Activated T-helper 1 cell treated with anti-CD3 and anti-CD28 coated beads, Interleukin-12 subunit alpha, Interleukin-12 subunit beta, Interleukin-2, Interleukin-4 antibody, amounts not matched to agents 30 ng/mL and 10 ng/mL and 1 ng/mL, durations not matched to agents 14 hours and 24 hours and 36 hours (primary cell): ENCODE measurements at places on chromosomes 1 and 21. TPM values are rescaled to one million over a fixed set of nuclear protein-coding genes. Genes with fewer than 3 reads are reported as not detected.

GRCh38 chr1:161950377-161950776 is 73.3 kb downstream of the OLFML2B start:
- H3K36me3 ChIP-seq = peaks cover 10% of the 10 kb centered on the region
- no peak for DNase-seq
- peaks cover 12% of the 10 kb centered on the region for H3K4me1 ChIP-seq
- no peak overlapping the region for H3K27ac ChIP-seq
- no peak overlapping the region for H3K4me3 ChIP-seq

UBE2G2 gene
- 137 and 151 TPM in 2 replicates for total RNA-seq

GRCh38 chr1:32963746-32964460 is 706 bp downstream of the RNF19B start:
- peaks cover 1% of the 10 kb centered on the region for H3K27me3 ChIP-seq
- H3K36me3 ChIP-seq = peaks cover 28% of the 10 kb centered on the region
- H3K27ac ChIP-seq = peak overlapping the region; percentile 58
- peak overlapping the region; percentile 84 for H3K4me3 ChIP-seq
- peaks cover 60% of the 10 kb centered on the region for H3K4me1 ChIP-seq

DNA sequence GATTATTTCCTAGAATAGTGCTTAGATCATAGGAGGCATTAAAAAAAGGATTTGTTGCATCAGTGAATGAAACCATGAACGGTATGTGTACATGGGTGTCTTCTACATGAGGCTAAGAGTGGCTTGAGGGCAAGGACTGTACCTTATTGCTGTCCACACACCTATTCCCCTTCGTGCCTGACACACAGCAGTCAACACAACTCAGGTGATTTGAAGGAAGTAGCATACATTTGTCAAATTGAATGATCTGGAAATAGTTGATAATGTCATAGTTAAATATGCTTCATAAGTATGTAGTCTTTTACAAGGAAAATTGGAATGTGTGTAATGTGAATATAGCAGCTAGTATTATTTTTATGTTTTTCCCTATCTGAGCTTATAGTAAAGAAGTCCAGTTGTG is 189.0 kb upstream of the DAB1 start:
- H3K4me1 ChIP-seq = no peaks in the 10 kb centered on the region
- no peak for DNase-seq
- H3K27me3 ChIP-seq = peaks cover 2% of the 10 kb centered on the region
- no peaks in the 10 kb centered on the region for H3K36me3 ChIP-seq
- H3K4me3 ChIP-seq = no peak overlapping the region
- H3K27ac ChIP-seq = no peak overlapping the region

GRCh38 chr1:62355095-62355494 is 35.9 kb upstream of the KANK4 start:
- DNase-seq = no peak
- H3K4me3 ChIP-seq = no peak overlapping the region
- peaks cover 3% of the 10 kb centered on the region for H3K27me3 ChIP-seq
- no peaks in the 10 kb centered on the region for H3K36me3 ChIP-seq

ID3 gene
- total RNA-seq = 20.8 and 22.9 TPM in 2 replicates

RERE gene
- 82.0 and 90.9 TPM in 2 replicates for total RNA-seq

DNA sequence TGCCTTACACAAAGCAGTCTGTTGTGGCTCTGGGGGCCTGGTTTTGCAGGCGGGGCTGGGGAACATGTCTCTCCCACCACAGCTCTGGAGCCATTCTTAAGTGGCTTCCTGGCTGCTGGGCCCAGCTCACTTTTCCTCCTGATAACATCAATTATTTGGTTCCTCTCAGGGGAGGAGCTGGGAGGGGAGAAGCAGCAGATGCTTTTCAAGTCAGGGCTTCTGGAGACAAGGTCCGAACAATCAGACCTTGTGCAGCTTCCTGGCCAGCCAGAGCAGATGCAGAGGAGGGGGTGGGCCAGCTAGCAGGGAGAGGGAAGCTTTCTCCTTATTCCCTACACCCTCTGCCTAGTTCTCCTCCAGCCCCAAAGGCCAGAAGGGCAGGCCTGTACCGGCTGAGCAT is 3.7 kb upstream of the PAQR6 start:
- DNase-seq = no peak
- no peak overlapping the region for H3K4me3 ChIP-seq
- H3K27me3 ChIP-seq = no peaks in the 10 kb centered on the region
- peaks cover 11% of the 10 kb centered on the region for H3K4me1 ChIP-seq
- H3K36me3 ChIP-seq = peaks cover 37% of the 10 kb centered on the region

PCP4 gene
- total RNA-seq = not detected in 2 replicates

- peaks cover 3% of the 10 kb centered on the region for H3K36me3 ChIP-seq
- peak; percentile 69 for DNase-seq
- no peak overlapping the region for H3K4me3 ChIP-seq
- H3K27me3 ChIP-seq = peaks cover 2% of the 10 kb centered on the region
- H3K27ac ChIP-seq = peak overlapping the region; percentile 35
- H3K4me1 ChIP-seq = peaks cover 51% of the 10 kb centered on the region
These were observed 15.4 kb downstream of the LMNA start for GRCh38 chr1:156129687-156130577.

TFF2 gene
- not detected in 2 replicates for total RNA-seq

BLACAT1 gene
- total RNA-seq = 0.16 and 0.24 TPM in 2 replicates

GRCh38 chr21:31172328-31172727 is 134.1 kb upstream of the KRTAP19-8 start:
- peak overlapping the region; percentile 30 for H3K4me3 ChIP-seq
- no peaks in the 10 kb centered on the region for H3K27me3 ChIP-seq
- peak overlapping the region; percentile 72 for H3K27ac ChIP-seq

BPNT1 gene
- 27.0 and 28.2 TPM in 2 replicates for total RNA-seq

DNA sequence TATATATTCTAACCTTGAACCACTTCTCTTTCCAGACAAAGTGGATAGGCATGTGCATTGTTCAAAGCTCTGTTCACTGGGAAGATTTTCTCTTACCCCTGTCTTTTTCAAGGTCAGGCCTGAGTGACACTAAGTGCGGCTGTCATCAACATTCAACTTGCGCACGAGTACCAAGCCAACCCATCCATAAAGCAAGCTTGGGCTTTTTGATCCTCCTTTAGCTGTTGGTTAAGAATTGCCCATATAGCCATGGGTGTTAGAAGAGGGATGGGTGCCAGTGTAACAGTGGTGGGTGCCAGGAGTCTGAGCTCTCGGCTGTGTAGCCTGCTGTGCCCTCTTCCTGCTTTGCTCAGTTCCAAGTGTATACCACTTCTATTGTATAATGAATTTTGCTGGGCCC is 136.1 kb downstream of the GLUL start:
- H3K36me3 ChIP-seq = peaks cover 9% of the 10 kb centered on the region
- no peak overlapping the region for H3K4me3 ChIP-seq
- H3K27me3 ChIP-seq = no peaks in the 10 kb centered on the region
- no peak for DNase-seq
- peaks cover 16% of the 10 kb centered on the region for H3K4me1 ChIP-seq

PDPN gene
- not detected in 2 replicates for total RNA-seq

DNA sequence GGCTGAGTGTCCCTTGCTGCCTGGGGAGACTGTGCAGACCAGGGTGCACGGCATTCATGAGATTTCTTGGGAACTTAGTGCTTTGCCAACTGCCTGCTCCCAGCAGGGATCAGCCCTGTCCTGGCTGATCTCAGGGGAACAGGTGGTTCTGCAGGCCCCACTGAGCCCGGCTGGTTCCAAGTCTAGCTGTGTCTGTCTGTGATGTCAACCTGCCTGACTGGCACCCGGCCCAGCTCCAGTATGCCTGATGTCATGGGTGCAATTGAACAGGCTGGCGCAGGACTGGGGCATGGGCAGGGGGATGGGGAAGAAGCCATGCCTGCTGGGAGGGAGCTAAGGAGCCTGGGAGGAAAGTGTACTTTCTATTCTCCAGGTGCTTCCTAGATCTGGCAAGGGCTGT is 227.1 kb downstream of the GRIK3 start:
- no peaks in the 10 kb centered on the region for H3K4me1 ChIP-seq
- H3K4me3 ChIP-seq = no peak overlapping the region
- H3K36me3 ChIP-seq = no peaks in the 10 kb centered on the region
- DNase-seq = no peak

- no peak overlapping the region for H3K4me3 ChIP-seq
- H3K4me1 ChIP-seq = peaks cover 22% of the 10 kb centered on the region
- H3K27ac ChIP-seq = no peak overlapping the region
- DNase-seq = no peak
- no peaks in the 10 kb centered on the region for H3K27me3 ChIP-seq
- H3K36me3 ChIP-seq = peaks cover 2% of the 10 kb centered on the region
These were observed 99.5 kb downstream of the FGGY start for GRCh38 chr1:59396387-59396786.

DNA sequence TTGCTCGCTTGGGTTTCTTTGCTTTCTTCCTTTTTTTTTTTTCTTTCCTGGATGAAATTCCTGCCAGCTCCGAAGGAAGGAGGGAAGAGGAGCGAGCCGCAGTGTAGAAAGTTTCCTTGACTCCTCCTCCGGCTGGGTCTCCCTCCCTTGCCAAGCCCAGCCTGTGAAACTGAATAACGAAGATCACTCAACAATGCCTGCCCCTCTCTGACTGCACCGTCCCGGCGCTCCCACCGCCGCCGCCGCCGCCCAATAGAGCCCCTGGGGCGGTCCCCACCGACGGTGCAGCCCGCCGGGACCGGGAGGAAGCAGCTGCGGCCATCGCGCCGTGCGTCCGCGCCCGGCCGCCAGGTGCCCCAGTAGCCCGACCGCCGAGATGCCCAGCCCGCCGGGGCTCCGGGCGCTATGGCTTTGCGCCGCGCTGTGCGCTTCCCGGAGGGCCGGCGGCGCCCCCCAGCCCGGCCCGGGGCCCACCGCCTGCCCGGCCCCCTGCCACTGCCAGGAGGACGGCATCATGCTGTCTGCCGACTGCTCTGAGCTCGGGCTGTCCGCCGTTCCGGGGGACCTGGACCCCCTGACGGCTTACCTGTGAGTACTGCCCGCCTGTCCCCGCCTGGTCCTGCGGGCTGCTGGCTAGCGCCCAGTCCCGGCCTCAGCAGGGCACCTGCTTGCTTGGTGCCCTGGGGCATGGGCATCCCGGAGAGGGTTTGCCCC is at the start of gene LGR6:
Gene LGR6, plus strand, starts transcription at position 186 of the 714 bp plus-strand sequence. Its CDS starts 191 bp downstream, at position 377.
- no peaks in the 10 kb centered on the region for H3K36me3 ChIP-seq
- H3K27ac ChIP-seq = no peak within 1 kb of the TSS
- no peak within 1 kb of the TSS for H3K4me3 ChIP-seq
- no peak for DNase-seq
- H3K27me3 ChIP-seq = peaks cover 46% of the 10 kb centered on the region

TNFAIP8L2 gene
- total RNA-seq = 38.0 and 38.5 TPM in 2 replicates

- DNase-seq = no peak
- no peaks in the 10 kb centered on the region for H3K4me1 ChIP-seq
- no peak overlapping the region for H3K27ac ChIP-seq
- no peaks in the 10 kb centered on the region for H3K27me3 ChIP-seq
- no peak overlapping the region for H3K4me3 ChIP-seq
- H3K36me3 ChIP-seq = no peaks in the 10 kb centered on the region
These were observed 45.8 kb upstream of the DNASE2B start for GRCh38 chr1:84352298-84353106.

- H3K4me3 ChIP-seq = peak overlapping the region; percentile 55
- peaks cover 53% of the 10 kb centered on the region for H3K4me1 ChIP-seq
- peak overlapping the region; percentile 79 for H3K27ac ChIP-seq
- DNase-seq = no peak
- peaks cover 28% of the 10 kb centered on the region for H3K36me3 ChIP-seq
These were observed 11.9 kb downstream of the PIGV start for GRCh38 chr1:26799479-26800142.

- no peak for DNase-seq
- H3K4me3 ChIP-seq = no peak overlapping the region
- no peaks in the 10 kb centered on the region for H3K4me1 ChIP-seq
- no peak overlapping the region for H3K27ac ChIP-seq
These were observed 62.0 kb downstream of the SDC3 start for GRCh38 chr1:30846587-30846986.

HSPG2 gene
- 1.4 and 2.4 TPM in 2 replicates for total RNA-seq

LRRC53 gene
- not detected in 2 replicates for total RNA-seq

DNA sequence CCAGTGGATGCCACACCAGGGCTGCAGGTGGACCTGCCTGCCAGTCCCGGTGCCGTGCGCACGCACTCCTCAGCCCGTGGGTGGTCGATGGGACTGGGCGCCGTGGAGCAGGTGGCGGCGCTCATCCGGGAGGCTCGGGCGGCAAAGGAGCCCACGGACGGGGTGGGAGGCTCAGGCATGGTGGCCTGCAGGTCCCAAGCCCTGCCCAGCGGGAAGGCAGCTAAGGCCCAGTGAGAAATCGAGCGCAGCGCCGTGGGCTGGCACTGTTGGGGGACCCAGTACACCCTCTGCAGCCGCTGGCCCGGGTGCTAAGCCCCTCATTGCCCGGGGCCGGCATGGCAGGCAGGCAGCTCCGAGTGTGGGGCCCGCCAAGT is 1171.8 kb upstream of the B3GALT2 start:
- no peak overlapping the region for H3K27ac ChIP-seq
- no peaks in the 10 kb centered on the region for H3K4me1 ChIP-seq
- no peak for DNase-seq
- H3K4me3 ChIP-seq = no peak overlapping the region

DNA sequence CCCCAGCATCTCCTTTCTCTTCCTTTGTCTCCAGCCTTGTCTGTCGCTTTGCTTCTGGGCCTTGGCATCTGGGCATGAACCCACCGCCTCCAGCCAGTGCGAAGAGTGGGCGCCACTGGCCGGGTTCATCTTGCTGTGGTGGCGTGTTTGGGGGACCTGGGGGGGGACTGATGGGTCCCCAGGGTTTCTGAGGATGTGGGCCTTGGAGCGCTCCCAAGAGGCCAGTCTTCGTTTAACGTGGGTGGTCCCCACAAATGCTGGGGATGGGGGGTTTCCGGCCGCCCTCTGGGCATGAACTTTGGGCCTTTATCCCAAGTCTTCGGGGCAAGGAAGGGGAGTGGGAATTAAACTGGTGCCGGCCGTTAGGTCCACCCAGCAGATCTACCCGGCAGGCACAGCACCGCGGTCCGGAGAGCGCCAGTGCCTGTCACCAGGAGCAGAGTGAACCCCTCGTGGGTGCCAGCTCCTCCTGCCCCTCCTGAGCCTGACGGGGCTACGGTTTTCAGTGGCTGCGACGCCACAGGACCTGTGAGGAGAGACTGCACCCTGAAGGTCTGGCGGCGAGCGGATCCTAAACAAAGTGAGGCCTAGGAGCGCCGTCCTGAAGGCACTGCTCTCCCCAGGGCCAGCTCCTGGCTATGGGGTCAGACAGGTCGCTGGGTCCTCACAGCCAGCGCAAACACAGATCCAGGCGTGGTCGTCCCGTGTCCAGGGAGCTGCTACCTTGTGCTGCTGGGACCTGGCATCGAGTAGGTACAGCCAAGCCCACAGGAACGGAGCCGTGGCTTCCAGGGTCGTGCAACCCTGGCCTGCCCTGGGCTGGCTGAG is 12.1 kb upstream of the C1orf174 start:
- H3K27ac ChIP-seq = no peak overlapping the region
- no peaks in the 10 kb centered on the region for H3K27me3 ChIP-seq
- H3K36me3 ChIP-seq = no peaks in the 10 kb centered on the region
- no peak overlapping the region for H3K4me3 ChIP-seq
- no peaks in the 10 kb centered on the region for H3K4me1 ChIP-seq
